Activated T-helper 9 cell treated with anti-CD3 and anti-CD28 coated beads, Interleukin-2, amount 50 U/mL, for 16 hours (primary cell): ENCODE measurements at places on chromosomes 2 and 18.

DNA sequence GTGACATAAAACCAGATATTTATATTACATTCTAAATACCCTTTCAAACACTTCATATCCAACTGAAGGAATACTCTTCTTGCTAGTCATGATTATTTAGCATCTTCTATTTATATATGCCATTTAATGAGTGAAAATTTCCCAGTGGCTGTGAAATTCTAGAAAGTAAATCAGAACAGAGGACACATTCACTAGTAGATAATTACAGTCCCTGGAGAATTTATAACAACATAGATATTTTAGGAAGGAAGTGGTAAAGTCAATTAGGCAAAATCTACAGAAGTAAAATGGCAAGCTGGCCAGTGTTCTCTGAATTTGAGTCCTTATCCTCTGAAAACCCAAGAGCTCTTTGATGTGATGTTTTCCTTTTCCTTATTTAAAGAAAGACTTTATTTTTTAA lies 121.8 kb downstream of the PMAIP1 start:
- DNase-seq = no peak

DNA sequence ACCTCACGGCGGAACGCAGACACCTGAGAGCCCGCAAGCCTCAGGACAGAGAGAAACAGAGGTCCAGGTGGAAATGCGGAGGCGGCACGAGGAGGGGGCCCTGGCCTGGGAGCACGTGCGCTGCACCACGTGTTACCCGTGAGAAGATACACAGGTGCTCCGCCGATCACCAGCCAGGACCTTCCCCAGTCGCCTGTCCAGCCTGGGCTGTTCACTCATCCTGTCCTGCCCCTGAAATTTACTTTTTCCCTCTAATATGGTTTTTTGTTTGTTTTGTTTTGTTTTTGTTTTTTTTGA lies 44.3 kb downstream of the TWIST2 start:
- DNase-seq = no peak

DNA sequence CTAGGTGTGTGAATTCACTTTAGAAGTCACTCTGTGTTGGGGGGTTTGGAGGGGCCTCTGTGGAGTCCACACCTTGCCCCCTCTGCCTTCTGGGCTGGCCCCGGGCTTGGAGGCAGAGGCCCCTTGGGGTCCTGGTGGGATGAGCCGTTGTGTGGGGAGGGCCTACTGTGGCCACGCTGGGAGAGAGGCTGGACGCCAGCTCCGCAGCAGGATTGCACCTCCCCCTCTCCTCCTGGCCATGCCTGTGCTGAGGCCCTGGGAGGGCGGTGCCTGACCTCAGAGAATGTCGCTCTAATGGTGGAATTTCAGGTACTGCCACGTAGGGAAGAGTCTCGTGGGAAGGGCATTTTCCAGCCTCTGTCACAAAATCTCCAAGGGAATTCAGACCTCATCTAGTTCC lies 237.0 kb downstream of the ATAD2B start:
- DNase-seq = no peak

DNA sequence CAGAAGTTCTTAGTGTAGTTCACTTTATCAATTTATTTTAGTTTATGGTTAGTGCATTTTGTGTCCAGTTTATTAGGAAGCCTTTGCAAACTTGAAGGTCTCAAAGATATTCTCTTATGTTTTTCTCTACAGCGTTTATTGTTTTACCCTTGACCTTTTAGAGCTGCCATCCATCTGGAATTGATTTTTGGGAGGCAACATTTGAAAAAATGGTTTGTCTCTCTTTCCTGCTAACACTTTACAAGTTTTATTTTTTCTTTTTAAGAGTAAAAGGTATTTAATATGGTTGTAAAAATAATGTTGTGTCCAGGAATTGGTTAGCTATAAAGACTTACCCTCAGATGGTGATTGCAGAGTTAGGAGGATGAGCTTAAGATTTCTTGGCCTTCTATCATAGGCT lies 14.0 kb downstream of the GORASP2 start:
- DNase-seq = no peak

DNA sequence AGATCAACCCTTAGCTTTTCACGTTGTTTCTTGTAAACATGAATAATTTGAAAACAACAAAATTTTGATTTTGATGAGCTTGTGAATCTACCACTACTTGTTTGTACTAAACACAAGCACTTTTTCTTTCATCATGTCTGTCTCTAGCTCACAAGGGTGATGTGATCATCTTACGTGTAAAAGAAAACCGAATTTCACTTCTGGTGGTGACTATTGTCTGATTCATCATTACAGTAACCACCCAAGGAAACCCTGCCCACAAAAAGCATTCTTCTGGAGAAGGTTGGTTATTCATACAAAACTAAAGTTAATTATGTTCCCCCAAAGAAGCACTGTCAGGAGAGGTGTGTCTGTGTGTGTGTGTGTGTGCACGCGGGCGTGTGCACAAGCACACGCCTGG lies 285.4 kb downstream of the ZNF516 start:
- DNase-seq = no peak

DNA sequence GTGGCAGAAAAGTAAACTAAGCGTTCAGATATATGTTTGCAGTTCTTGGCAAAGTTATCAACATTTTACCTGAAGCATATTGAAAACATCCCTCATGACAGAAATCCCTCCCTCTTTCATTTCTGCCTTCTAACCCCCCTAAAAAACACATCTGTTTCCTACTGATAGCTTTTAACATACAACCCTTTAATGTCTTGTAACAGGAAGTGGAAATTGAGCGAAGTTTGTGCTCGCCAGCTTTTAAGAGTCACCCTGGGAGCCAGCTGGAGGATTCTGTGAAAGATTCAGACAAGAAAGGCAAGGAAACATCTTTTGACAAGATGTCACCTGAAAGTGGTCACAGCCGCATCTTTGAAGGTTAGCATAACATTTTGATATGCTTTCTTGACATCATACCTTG lies 247.4 kb downstream of the XIRP2 start:
- no peak for DNase-seq

DNA sequence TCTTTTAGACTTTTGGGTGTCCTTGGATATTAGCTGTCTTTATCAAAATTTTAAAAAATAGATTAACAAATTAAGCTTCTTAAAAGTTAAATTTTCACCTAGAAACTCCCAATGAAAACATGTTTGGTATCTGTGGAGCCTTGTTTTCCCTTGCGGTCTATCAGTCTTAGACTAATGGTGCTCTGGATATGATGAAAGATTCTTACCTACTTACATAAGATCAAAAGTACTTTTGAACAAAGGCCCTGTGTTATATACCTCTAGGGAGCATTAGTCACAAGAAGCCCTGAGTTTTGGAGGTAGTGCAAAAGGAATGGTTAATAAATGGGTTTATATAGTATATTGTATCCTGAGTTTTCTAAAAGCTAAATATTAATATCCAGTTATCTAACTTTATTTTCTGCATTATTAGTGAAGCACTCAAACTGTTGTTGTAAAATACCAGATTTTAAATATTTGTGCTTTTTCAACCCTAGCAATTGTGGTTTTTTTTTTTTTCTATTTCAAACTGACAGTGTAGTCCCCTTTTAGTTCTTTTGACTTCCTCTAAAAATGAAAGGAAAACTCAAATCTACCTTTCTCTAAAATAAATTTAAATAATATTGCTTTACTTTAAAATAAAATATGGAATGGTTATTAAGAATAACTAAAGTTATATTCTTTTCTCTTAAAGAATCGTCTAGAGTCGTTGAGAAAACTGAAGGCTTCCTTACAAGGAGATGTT lies 18.1 kb downstream of the NDC80 start:
- no peak for DNase-seq

DNA sequence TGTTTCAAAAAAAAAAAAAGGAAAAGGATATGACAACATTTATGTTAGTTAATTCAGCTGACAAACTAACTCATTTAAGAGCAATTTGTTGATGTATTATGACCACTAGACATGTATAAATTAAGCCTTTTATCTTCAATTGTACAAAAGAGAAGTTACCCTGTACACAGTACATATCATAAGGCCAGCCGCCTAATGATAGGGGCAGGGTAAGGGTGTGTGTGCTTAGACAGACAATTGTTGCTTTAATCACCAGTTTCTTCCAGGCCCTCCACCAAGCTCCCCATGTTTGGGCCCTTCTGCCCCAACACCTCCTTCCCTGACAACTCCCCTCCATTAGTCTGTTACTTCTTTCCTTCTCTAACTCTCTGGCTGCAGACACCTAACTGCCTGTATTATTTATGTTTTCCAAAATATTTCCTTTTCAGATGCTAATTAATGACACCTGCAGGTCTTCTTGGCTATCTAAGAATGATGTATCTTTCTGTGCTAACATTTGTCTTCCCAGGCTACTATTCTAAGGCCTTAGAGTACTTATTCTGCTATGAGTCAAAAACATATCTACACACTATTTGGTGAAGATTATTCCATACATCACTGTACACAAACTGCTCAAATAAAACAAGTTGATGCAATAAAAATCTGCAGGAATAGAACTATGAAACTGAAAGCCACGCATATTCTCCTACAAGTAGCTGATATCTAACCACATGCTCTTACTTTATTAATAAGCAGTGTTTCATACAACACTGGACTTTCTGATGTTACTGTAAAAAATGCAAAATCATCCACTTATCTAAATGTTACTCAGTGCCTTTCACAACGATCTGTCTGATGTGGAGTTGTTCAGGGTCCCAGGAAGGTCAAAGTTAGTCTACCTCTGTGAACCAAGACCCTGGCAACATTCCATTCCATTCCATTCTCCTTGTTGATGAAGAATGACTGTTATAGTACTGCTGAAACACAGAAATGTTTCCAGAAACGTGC lies 26.4 kb downstream of the TMEM131 start:
- DNase-seq = no peak

GRCh38 chr18:63317982-63318888 lies 1.3 kb downstream of the BCL2 start:
- DNase-seq = peak; percentile 79
